Activated CD4-positive, alpha-beta T cell treated with anti-CD3 and anti-CD28 coated beads for 1 hour (primary cell): ENCODE measurements at places on chromosomes 7 and 10.

DNA sequence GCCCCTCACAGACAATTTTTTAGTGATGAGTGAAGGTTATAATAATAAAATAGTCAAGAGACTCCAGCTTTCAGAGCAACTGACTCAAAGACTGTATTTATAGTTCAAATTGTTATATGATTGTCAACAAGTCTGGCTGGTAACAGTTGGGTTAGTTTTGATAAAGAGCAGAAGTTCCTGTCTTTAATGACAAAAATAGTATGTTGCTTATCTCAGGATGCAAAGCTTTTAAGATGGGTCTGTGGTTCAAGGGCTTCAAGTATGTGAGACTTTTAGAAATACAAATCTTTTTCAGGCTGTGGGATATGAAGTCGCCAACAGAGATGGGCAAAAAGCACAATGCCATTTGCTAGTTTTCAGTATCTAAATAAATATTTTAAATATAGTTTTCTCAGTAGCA lies 118.4 kb downstream of the ABCA13 start:
- no peak for DNase-seq

DNA sequence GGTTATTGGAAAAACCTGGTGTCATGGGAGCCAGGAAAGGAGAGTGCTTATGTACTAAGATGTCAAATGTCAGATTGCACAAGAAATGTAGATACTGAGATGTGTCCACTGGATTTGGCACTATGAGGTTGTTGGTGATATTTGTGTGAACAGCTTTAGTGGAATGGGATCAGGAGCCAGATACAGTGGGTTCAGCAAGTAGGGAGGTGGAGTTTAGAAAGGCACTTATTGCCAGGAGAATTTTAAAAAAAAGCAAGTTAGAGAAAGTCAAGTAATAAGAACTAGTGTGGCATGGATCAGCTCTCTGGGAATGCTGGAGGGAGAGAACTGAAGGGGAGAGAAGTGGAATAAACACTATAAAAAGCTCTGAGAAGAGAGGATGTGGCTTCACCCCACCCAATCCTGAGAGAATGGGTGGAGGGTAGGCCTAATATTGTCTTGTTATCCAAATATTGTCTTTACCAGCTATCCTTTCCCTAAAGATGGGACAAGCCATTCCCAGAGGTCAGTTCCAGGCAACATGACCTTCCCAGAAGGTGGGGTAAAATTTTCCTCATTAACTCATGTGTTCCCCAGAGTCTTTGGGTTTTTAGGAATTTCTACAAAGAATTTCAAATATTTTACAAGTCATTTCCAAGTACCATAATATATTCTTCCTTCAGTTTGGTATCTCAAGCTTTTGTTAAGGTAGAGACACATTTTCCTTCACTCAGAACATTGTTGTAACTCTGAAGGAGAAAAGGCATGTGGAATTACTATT lies 42.3 kb downstream of the ENTPD1 start:
- no peak for DNase-seq

GRCh38 chr10:43128958-43129706 lies 9.1 kb upstream of the CSGALNACT2 start:
- no peak for DNase-seq

DNA sequence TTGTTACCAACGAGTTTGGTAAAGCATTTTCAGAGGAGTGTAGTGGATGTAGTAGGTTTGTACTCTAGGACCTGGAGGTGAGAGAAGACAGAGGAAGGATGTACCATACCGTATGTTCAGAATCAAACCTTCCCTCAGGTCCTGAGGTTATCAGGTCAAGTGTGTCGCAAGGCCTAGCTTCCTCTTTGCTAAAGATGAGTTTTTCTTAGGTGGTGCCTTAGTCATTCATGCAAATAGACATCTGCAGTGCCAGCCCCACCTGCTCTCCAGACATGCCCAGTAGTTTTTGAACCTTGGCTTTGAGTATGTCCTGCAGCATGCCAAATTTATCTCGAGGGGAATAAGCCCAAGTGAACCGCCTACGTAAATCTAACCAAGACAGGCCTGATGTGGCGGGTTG lies 71.3 kb downstream of the HDAC9 start:
- DNase-seq = no peak

- no peak for DNase-seq
These were observed 7.3 kb downstream of the TRA2A start for GRCh38 chr7:23524473-23524872.

GRCh38 chr10:7085147-7085912 lies 325.5 kb downstream of the SFMBT2 start:
- DNase-seq = no peak

DNA sequence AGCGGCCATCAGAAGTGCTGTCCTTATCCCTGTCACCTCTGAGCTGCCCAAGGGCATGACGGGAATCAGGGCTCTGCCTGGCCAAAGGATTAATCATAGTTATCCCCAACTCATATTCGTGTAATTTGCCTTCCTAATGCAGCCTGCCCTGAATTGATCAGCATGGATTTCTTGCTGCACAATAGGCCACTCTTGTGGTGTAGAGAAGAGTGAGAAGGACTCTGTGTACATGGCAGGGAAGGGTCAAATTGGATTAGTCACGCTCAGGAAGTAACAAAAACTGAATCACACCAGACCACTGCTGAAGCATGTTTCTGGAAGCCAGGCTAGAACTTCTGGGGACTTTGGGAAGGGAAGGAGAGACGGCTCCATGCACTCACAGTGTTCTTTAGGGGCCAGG lies 227.0 kb downstream of the BUB3 start:
- no peak for DNase-seq

- DNase-seq = no peak
These were observed 489.7 kb upstream of the CELF2 start for GRCh38 chr10:10527861-10528562.

DNA sequence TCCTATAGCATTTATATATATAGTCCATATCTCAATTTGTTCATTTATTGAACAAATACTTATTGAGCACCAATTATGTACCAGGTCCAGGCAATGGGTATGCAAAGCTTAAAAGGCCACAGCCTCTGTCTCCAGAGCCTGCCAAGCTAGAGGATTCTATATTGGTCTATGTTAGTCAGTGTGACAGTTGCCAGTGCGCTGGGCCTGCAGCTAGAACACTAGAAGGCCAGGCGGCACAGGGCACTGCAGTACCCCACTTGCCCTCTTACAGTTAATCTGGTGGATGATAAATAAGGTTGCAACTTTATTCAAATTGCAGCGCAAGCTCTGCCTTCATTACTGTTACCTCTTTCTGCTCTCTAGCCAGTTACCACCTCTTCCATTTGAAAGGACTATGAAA lies 68.8 kb downstream of the PPP1R3C start:
- DNase-seq = no peak

- DNase-seq = no peak
These were observed 728.3 kb downstream of the SORCS1 start for GRCh38 chr10:106436123-106436715.

DNA sequence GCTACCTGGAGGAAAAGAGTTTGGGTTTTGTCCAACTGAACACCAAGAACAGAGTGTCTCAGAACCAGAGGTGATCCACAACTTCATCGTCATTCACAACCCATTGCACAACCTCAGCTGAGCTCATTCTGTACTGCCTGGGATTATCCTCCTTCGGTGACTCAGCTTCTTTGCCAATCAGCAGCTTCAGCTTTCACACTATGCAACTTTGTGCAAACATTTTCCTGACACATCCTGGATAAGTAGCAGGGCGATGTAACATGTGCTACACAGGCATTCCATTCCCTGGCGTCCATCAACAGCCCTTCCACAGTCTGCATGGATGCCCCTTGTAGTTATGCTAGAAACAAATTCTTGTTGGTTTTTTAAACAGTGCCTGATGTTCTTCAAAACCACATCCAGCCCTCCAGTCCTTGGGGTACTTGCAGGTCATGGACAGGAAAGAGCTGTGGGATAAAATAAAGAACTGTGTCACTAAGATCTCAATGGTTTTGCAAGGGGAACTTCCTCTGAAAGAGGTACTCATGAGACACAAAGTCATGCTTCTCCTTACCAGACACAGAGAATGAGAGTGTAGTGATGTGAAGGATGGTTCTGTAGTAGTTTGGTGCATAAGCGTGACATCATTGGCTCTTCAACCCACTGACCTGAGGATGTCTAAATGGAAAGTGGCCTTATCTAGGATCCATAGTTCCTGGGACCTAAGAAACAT lies 478.5 kb downstream of the KIF20B start:
- DNase-seq = no peak

GRCh38 chr10:103951942-103952341 lies 15.0 kb upstream of the SLK start:
- DNase-seq = no peak

- DNase-seq = peak; percentile 42
These were observed 700 bp downstream of the SMC3 start for GRCh38 chr10:110568055-110568735.

DNA sequence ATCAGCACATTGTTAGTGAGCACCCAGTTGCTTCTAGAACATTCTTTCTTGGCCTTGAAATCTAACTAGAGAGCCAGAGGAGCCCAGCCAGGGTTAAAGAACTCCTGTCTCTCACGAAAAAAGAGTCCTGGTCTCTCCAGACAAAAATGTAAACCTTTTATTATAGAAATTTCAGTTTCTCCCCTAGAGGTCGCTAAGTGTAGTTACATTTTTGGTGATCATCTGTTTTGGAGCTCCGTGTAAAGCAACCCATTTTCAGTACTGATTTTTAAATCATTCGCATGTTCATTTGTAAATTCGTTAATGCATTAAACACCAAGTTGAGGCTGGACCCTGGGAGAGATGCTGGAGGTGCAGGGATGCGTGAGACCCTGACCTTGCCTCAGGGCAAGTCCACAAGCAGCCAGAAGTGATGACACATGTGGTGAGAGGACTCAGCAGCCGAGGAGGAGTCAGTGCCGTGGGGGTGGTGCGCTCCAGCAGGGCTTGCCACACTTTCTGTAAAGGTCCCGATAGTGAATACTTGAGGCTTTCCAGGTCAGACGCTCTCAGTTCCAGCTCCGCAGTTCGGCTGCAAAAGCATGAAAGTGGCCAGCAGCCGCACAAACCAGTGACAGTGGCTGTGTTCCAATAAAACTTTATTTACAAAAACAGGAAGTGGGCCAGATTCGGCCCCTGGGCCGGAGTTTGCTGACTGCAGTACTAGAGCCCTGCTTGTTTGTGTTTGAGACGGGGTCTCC lies 578.6 kb upstream of the FOXK1 start:
- no peak for DNase-seq

- DNase-seq = no peak
These were observed 358.4 kb downstream of the KCNMA1 start for GRCh38 chr10:77279207-77279606.

- DNase-seq = no peak
These were observed 35.3 kb upstream of the NOBOX start for GRCh38 chr7:144438759-144439158.

GRCh38 chr7:158702944-158703343 lies 1.7 kb downstream of the NCAPG2 start:
- DNase-seq = no peak

- no peak for DNase-seq
These were observed 19.7 kb downstream of the AQP1 start for GRCh38 chr7:30931161-30931928.

DNA sequence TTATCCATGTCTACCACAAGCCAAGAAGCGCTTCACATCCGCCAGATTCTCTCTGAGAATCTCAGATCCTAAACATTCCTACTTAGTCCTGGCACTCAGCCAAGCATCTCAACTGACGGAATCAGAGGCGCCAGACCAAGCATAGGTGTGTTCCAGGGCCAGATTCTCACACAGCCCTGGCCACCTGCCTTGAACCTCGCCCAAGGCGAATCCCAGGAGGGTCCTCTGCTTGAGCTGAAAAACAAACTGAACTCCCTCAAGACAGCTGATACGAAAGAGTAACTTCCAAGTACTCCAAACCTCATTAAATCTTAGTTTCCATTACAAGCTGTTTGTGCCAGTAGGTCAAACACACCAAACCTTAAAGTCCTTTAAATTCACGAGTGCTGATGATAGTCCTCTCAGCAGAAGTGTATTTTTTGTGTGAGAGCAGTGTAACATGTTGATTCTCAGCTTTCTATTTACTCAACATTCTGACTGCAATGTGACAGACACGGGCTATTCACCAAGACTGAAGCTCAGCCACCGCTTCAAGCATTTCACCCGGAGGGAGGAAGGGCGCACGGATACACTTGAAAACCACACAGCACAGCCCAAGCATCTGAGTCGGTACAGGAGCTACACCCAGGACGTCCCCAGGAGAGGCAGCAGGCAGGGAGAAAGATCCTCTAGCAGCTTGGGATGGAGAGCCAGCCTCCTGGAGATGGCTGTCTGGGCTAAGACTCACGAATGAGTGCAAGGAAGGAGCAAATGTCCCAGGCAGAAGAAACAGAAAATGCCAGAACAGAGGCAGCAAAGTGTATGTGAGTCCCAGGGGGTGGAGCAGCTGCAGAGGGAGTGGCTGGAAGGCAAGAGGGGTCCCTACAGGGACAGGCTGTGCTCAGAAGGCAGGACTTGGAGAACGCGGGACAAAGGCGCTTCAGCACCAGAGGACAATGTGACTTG lies 6.0 kb downstream of the PARD3 start:
- no peak for DNase-seq

DNA sequence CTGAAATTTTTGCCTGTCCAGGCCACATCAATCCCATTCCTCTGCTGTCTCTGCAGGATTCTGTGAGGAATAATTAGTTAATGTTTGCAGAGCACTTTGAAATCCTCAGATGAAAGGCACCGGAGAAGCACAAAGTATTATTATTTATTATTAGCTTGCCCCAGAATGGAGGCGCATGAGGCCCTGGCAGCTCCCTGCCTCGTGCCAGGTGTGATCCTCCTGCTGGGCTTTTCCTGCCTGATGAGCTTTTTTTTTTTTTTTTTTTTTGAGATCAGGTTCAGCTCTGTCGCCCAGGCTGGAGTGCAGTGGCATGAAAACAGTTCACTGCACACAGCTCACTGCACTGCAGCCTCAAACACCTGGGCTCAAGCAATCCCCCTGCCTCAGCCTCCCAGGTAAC lies 65.2 kb downstream of the TCF7L2 start:
- DNase-seq = no peak

GRCh38 chr10:1395481-1396296 lies 339.5 kb downstream of the WDR37 start:
- no peak for DNase-seq

DNA sequence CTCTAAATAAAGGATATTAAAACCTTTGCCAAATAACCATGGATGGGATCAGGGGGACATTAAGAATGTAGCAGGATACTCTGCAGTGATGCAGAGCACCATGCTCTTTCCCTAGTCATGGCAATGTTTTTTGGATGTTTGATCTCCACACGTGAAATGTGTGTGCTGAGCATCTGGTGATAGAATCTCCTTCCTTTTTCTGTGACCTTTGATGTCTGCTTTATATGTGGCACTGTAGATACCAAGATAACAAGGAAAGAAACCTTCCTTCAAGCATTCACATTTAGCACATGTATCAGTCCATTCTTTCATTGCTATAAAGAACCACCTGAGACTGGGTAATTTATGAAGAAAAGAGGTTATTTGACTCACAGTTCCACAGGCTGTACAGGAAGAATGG lies 87.7 kb upstream of the CYP2C9 start:
- DNase-seq = no peak

DNA sequence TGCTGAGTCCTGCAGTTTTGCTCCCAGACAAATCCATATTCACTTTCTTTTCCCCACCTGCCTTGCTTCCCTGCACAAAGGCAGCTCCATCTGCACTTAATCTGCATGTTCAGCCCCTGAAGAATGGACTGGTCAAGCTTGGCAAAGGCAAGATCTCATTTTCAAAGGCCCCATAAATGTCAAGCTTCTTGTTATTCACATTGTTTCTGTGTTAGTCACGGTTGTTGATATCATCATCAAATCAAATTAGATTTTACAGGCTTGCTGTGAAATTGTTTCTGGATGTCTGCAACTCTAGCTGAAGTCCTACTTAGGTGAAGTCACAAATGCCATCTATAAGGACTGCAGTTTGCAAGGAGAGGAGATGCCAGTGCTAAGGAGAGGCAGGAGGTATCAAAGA lies 91.0 kb downstream of the GPAM start:
- DNase-seq = no peak
